NB4 (cell line): ENCODE measurements at places on chromosomes 3 and 15.
A peak's percentile ranks its signal among the peaks of the same experiment; 100 is the strongest.

DNA sequence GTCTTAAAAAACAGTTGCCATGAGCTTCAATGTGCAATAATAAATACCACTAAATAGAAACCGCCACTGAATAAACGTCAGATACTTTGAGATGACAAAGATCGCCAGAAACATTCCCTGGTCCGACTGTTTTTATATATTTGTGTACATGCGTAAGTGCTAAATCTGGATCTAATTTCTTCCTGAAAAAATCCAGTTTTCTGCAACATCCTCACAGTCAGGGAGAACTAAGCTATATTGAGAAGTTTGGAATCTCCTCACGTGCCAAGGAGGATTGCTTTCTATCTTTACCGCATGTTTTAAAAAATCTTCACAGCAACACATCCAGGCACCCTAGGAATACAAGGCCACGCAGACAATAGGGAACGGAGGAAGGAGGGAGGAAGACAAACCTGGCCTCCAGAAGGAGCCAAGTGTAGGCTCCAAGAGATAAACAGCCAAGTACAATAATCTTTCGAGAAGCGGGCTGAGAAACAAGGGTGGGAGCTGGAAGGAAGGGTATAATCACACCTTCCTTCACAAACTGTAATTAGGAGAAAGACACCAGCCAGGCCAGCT, 5.7 kb downstream of the VGLL4 start:
- no peak for DNase-seq

DNA sequence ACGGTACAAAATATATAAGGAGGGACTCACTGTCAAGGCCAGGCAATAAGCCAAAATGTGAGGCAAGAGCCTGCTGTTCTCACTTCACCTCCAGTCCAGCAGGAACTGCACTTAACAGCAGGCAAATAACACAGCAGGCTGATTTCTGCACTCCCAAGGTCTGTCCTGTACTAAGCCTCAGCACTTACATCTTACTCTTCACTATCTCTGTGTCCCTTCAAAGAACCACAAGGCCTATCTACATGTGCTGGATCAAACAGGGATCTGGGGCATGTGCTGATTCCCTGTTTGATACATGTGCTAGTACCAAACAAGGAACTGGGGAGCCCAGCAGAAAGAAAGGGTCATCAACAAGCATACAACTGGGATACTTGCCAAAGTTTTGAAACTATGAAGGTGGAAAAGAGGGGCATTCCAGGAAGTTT, 22.2 kb downstream of the UACA start:
- peak; percentile 35 for DNase-seq

DNA sequence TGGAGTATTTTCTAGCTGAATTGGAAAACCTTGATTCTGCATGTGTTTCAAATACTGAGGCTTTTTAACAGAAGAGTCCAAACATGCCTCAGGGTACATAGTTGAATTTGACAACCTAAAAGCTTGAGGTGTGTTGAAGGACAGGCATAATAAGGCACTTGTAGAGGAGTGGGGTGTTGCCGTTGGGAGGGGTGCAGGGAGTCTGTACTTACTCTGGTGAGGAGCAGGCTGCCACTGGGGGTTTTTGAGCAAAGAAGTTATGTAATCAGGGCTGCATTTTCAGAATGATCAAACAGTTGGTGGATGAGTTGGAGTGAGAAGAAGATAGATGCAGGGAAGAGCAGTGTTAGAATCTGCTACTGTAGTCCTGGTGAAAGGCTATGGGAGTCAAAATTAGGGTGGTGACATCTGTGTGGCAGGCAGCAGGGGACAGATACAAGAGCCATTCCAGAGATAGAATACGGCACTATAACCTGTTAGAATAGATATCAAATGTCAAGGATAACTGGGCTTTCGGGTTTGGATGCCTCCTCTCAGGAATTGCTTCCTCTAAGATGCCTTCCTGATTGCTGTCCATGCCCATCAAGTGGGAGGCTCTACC, 161.6 kb downstream of the GHSR start:
- DNase-seq: no peak

DNA sequence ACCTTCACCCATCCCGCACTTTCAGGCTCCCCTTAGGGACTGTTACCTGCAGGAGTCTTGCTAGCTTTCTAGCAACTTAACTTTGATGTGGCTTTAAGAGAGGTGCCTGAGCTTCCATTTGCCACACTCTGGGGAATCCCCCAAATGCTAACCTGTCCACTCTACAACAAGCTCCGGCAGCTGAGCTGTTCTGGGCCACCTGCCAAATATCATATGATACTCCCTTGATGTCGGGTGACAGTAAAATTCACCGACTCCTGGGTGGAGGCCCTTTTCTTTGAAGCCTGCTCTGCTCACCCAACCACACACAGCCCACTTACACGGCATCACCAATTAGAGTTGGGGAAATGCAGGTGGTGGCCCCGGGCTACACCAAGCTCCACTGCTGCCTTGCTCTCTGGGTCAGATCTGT, 38.0 kb upstream of the XCR1 start:
- DNase-seq: peak; percentile 16
